ENCODE measurements at places on chromosomes 2 and 18.

GRCh38 chr2:100940240-100940639, 61.8 kb upstream of the RPL31 start:
- DNase-seq = no peak

GRCh38 chr18:37658894-37659293, 93.3 kb upstream of the CELF4 start:
- DNase-seq = no peak

DNA sequence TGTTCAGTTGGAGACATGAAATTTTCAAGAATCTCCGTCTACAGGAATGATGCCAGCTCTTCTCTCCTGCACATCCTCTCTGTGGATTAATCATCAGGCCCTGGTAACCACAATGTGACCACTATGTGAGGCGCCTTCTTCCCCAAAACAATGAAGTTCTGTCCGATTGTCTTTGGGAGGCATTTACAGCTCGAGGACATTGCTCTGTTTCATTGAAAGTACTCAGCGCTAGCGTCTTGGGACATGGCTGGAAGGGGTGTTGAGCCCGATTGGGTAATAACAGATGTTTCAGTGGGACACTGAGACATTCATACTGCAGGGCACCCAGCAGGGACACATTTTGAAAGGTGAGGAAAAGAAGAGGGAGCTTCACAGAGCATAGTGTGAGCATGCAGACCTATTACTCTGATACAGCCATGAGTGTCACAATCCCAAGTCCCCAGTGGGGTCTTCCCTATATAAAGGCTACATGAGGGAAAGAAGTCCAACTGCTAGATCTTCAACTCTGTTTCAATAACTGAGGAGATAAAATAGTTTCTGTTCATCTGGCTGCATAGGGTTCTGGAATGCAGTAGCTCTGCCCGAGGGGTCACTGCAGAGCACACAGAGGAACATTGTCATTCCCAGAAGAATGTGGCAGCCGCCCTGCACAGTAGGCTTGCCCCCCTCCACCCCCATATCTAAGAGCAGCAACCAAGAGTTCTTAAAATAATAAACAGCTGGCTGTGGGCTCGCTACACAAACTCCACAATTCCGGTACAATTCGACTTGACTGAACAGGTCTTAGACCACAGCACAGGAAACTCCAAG, 237.3 kb downstream of the OSR1 start:
- no peak for DNase-seq

DNA sequence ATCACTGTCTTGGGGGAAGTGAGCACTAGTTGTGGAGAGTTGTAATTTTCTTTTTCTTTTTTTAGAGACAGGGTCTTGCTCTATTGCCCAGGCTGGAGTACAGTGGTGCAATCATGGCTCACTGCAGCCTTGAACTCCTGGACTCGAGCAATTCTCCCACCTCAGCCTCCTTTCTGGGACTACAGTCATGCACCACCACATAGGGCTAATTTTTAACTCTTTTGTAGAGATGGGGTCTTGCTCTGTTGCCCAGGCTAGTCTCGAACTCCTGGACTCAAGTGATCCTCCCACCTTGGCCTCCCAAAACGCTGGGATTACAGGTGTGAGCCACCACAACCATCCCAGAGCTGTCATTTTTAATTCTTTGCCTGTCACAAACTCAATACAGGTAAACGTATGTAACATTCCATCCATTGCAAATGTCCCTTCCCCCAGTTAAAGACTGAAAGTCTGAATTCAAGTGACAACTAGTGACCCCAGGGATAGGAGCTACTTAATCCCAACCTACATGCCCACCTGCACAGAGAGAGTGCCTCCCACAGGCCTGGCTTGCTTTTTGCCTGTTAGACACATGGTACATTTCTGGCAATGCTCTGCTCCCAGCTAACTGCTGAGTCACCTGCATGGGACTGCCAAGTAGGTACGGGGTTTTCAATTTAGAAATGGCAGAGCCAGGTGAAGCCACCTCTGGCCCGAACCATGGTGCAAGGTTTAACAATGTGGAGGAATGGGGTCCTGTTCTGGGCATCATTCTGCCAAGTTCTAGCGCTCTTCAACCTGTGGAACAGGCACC, 60.6 kb downstream of the CYB5A start:
- DNase-seq = no peak

- no peak for DNase-seq
These were observed 25.6 kb upstream of the PRLH start for GRCh38 chr2:237540823-237541222.

- DNase-seq = no peak
These were observed 51.3 kb downstream of the G6PC2 start for GRCh38 chr2:168952424-168952823.

DNA sequence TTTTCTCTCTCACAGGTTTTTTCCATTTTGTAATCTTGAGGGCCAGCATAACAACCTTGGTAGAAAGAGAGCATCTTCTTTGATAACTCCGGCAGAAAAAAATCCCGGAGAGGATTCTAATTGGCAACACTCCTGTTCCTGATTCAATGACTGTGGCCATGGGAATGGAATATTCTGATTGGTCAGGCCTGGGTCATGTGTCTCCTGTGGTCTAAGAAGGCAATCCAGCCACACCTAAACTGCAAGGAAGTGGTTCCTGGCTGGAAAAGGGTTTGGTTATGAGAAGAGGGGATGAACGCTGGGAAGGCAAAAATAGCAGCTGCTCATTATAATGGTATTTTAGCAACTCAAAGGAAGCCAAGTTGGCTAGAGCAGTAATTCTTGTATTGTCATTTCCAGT, 24.8 kb upstream of the ZNF638 start:
- no peak for DNase-seq

DNA sequence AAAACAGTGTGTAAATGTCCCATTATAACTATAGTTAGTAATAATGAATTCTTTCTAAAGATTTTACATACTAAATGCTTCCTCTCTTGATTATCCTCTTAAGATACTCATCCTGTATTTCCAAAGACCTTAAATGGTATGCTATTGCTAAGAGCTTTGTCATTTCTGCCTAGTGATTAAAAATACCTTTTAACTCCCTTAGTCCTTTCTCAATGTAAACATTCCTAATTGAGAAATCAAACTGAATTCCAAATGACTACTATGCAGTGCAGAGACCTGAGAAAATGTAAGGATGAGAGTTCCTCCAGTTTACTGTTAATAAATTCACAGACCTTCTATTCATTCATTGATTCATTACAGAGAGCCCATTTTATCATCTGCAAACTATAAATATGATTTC, 86.9 kb downstream of the SOS1 start:
- DNase-seq = no peak

DNA sequence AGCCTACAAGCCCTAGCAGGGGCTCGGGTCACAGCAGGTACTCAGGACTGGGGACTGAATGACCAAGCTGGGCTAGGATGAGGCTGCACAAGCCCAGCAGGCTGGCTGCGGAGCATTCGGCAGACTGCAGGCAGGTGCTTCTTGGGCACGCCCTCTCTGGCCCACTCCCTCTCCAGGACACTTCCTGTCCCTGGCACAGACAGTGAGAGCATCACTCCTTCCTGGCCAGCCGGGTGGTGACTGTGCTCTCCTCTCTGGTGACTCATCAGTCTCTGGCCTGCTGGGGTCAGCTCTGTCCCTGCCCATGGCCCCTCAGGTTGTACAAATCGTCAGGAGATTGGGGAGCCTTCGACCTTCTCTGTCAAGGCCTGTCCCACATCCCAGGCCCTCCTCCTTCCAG, 22.5 kb downstream of the C1QL2 start:
- no peak for DNase-seq

- no peak for DNase-seq
These were observed at the start of gene CELF4 for GRCh38 chr18:37565101-37565976. TSS of gene CELF4 (minus strand) at chr18:37565798.

DNA sequence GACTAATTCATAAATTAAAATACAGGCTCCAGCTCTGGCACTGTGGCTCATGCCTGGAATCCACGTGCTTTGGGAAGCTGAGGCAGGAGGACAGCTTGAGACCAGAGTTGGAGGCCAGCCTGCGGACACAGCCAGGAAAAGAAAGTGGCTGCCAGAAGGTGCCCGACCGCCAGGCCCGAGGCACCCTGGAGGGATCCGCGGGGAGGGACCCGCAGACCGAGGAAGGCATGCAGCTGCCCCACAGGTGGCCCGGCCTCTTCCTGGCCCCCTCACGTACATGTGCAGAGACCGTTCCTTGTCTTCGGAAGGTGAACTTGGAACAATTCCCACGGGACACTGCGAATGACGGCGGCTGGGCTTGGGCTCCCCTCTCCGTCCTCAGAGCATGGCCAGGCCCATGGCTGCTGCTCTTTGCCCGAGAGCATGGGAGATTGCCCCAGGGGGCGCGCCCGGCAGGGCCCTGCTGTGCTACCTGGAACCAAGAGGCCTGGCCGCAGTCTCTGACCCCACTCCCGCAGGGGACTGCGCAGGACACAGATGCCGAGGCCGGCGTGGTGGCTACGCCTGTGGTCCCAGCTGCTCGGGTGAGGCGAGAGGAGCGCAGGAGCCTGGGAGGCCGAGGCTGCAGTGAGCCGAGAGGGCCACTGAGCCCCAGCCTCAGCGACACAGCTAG, 55.6 kb upstream of the IMP4 start:
- no peak for DNase-seq

DNA sequence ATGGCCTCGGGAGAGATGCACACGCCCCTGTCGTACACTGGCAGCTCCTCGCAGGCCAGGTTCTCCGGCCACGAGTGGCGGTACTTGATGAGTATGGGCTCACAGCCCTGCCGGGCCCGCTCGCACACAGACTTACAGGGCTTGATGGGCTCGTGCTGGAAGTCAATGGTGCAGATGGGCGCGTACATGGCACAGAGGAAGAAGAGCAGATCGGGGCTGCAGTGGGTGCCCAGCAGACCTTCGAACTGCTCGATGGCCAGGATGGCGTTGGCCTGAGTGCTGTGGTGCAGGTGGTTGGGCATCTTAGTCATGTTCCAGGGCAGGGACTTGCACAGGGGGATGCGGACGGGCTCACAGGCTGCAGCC, 359 bp downstream of the FRZB start:
- no peak for DNase-seq

DNA sequence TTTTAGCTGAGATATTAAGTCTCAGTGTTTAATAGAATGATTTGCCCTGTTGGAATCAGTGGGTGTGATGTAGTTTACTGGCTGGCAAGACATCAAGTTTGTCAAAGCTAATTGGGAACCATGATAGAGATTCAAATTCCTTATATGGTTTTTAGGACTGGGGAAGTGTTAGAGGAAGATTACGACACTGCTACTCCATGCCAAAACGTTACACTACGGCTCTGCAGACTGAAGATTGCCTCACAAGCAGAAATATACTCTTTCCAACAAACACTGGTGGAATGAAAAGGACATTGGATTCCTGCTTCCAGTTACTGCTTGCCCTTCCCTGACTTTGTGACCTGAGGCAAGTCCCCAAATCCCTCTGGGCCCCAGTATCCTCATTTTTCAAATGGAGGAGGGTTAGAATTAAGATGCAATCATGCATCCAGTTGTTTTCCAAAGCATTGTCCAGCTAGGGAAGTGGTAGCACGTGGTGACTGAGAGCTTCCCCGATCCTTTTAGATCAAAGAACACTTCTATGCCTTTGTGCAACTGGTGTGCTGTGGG, 147.6 kb downstream of the CDC42EP3 start:
- DNase-seq = no peak

GRCh38 chr2:77538031-77538430, 15.9 kb upstream of the LRRTM4 start:
- no peak for DNase-seq

GRCh38 chr18:58858591-58859468, 5.8 kb upstream of the ZNF532 start:
- no peak for DNase-seq

GRCh38 chr2:118085173-118086023, 2.9 kb upstream of the INSIG2 start:
- DNase-seq = no peak

DNA sequence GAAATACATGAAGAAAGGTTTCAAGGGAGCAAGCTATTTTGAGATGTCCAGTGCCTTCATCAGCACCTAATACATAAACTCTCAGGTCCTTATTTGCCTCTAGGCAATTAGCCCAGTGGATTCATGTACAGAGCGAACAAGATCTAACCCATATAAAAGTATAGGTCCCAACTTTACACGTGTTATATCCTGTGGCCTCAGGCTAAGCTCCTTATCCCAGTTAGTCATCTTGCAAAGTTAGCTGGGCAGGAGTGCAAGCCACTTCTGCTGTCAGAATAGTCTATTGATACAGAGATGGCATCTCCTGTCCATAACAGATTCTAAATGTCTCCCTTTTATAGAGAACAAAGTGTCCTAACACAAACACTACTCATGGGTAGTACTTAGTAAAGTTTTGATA, 203.9 kb upstream of the PIK3C3 start:
- no peak for DNase-seq

GRCh38 chr2:8252997-8253694, 428.7 kb upstream of the ID2 start:
- DNase-seq = no peak

Measured in stimulated activated CD8-positive, alpha-beta memory T cell treated with anti-CD3 and anti-CD28 coated beads, Interleukin-4, amount 100 ng/mL, for 4 hours (primary cell).